ENCODE measurements at places on chromosomes 12 and 14. TPM values are rescaled to one million over a fixed set of nuclear protein-coding genes. Genes with fewer than 3 reads are reported as not detected.

DNA sequence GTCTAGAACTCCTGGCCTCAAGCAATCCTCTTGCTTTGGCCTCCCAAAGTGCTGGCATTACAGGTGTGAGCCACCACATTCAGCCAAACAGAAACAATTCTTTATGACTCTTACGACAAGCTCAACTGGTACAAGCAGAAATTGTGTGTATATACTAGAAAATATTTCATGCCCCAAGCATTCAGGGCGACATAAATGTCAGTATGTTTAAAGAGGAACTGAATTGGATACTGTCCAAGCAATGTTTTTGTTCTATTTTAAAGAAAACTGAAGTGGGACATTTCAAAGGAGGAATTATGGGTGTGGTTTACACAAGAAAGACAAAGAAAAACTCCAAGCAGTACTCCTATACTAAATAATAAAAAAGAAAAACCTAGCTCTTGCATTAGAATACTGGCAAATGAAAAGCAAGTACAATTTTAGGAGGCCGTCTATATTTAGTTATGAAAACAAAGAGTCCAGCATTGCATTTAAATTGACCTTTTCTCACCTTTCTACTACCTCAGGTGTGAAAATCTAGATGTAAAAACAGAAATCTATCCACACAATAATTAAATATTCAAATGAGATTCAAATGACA lies 48.9 kb downstream of the PPP1R12A start:
- no peaks in the 10 kb centered on the region for H3K27me3 ChIP-seq
- H3K27ac ChIP-seq: no peak overlapping the region
- H3K36me3 ChIP-seq: peaks cover 4% of the 10 kb centered on the region
- DNase-seq: no peak
- H3K4me3 ChIP-seq: no peak overlapping the region
- no peaks in the 10 kb centered on the region for H3K4me1 ChIP-seq

GRCh38 chr14:106586098-106586704 lies 1059.8 kb downstream of the TMEM121 start:
- no peak overlapping the region for H3K27ac ChIP-seq
- peaks cover 11% of the 10 kb centered on the region for H3K36me3 ChIP-seq
- H3K4me3 ChIP-seq: no peak overlapping the region
- DNase-seq: no peak
- no peaks in the 10 kb centered on the region for H3K4me1 ChIP-seq
- no peaks in the 10 kb centered on the region for H3K27me3 ChIP-seq

DNA sequence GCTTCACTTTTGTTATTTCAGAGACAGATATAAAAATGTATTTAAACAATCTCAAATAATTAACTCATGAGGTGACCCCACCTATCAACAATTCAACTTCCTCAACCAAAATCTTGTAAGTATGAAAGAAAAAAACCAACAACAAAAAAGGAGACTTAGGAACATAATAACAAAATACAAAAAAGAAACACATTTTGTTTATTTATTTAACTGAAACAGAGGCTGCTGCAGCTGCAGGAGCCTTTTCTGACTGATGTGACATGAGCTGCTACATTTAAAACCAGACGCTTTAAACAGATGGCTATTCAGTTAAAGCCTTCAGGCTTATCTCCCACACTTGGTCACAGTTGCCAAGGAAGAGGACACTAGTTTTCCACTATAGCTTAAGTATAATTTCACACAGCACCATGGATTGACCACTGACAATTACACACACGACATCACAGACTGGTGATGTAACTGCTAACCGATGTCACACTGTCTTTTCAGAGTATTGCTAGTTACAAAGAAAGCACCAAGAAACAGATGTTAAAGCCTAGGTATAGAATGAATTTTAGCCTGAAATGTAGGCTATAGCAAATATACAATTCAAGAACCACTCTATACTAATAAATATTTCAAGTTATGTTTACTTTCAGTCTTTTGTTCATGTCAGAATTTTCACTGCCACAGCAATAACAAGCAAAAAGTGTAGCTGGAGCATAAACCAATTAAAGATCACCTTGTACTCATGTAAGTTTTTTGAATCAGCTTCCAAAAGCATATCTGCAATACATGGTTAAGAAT lies 113.0 kb downstream of the MED13L start:
- no peak for DNase-seq
- H3K4me3 ChIP-seq: no peak overlapping the region
- no peaks in the 10 kb centered on the region for H3K4me1 ChIP-seq

- H3K36me3 ChIP-seq: no peaks in the 10 kb centered on the region
- H3K4me3 ChIP-seq: no peak overlapping the region
- H3K4me1 ChIP-seq: peaks cover 3% of the 10 kb centered on the region
- H3K27me3 ChIP-seq: peaks cover 77% of the 10 kb centered on the region
Observed at GRCh38 chr14:37585971-37586796, 8.9 kb downstream of the FOXA1 start.

DNA sequence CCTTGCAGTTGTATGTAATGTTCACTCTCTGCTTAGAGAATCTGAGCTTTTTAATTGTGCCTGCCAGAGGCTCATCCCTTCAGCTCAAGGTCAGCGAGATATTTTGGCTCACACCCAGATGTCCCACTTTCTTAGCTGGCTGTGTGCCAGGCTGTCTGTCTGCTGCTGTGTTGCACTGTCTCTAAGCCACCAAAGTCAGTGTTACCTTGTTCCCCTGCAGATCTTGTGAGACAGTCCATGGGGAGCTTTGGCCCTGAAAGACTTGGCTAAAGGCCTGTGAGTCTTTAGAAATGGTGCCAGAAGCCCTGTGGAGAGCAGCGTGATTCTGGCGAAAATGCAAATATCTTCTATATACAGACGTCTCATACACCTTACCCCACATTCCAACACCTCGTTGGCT lies 293.7 kb downstream of the TTC6 start:
- no peaks in the 10 kb centered on the region for H3K27me3 ChIP-seq
- H3K36me3 ChIP-seq: peaks cover 23% of the 10 kb centered on the region
- peaks cover under 1% of the 10 kb centered on the region for H3K4me1 ChIP-seq

GRCh38 chr12:121614872-121615467 lies 11.4 kb upstream of the ORAI1 start:
- H3K27me3 ChIP-seq: no peaks in the 10 kb centered on the region
- H3K4me3 ChIP-seq: peak overlapping the region; percentile 14
- no peak overlapping the region for H3K27ac ChIP-seq
- DNase-seq: no peak

DNA sequence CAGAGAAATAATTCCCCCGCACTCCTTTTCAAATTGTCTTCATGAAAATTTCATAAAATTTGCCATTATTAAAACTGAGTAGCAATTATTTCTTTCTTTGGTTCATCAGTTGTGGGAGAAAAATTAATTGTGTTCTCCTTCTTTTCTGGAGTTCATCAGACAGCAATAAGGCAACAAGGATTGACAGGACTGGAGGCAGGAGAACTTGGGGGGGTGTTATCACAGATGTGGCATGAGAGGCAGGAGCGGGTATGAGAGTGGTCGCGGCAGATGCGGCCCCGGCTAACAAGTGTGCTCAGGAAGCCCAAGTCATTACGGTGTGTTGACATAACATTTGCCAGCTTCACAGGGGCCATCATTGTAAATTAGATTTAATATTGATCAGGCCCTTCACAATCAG lies 306.6 kb upstream of the TMPO start:
- H3K27me3 ChIP-seq: no peaks in the 10 kb centered on the region
- DNase-seq: no peak
- peaks cover 7% of the 10 kb centered on the region for H3K36me3 ChIP-seq
- H3K4me3 ChIP-seq: no peak overlapping the region
- no peak overlapping the region for H3K27ac ChIP-seq

DNA sequence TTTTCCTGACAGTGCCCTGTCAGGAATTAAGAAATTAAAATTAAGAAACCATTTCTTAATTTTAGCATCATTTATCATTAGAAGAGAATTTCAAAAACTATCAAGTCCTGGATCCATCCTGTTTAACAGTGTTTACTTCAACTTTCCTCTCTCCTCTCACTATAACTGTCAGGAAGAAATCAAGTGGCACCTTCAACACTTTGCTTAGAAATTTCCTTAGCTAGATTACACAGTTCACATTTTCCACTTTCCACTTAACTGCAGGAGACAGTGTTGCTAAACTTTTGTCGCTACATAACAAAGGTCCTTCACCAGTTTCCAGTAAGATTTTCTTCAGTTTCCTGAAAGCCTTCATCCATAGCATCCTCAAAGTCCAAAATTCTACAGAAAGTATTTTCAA lies 21.9 kb upstream of the OR10P1 start:
- H3K36me3 ChIP-seq: peaks cover 18% of the 10 kb centered on the region
- DNase-seq: no peak
- H3K27ac ChIP-seq: no peak overlapping the region

- H3K4me1 ChIP-seq: no peaks in the 10 kb centered on the region
- no peak overlapping the region for H3K27ac ChIP-seq
- H3K27me3 ChIP-seq: no peaks in the 10 kb centered on the region
- H3K36me3 ChIP-seq: 0 out of 3 replicates have a peak, but pooled peaks cover 4% of the 10 kb centered on the region
- DNase-seq: no peak
Observed at GRCh38 chr12:126390969-126391566, 1325.8 kb downstream of the AACS start.

DNA sequence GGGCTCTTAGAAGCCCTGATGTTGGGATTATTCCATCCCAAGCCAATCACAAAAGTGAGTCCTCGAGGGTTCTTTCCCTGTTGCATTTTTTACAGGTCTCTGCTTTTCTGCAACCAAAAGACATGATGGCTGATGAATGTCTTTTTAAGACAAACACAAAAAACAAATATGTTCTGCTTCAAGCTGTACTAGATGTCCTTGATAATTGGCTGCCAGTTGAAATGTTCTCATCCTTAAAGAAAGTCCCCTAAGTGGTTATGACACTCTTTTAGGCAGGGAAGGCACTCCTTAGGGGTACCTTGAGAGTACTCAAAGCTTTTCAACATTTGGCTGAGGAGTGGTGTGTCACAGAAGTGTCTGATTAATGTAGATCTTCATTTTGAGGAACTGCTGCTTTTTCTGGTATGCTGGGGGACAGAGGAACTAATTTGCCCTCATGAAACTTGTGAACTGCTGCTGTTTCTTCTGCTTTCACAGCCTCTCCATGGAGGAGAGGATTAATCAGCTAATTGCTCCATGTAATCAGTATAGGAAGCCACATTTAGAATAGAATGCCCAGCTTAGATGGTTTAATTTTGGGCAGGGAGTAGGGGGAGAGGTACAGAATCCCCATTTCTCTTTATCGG lies 22.8 kb upstream of the IGF1 start:
- no peaks in the 10 kb centered on the region for H3K4me1 ChIP-seq
- no peak overlapping the region for H3K4me3 ChIP-seq
- no peaks in the 10 kb centered on the region for H3K36me3 ChIP-seq
- H3K27me3 ChIP-seq: no peaks in the 10 kb centered on the region
- no peak for DNase-seq

DNA sequence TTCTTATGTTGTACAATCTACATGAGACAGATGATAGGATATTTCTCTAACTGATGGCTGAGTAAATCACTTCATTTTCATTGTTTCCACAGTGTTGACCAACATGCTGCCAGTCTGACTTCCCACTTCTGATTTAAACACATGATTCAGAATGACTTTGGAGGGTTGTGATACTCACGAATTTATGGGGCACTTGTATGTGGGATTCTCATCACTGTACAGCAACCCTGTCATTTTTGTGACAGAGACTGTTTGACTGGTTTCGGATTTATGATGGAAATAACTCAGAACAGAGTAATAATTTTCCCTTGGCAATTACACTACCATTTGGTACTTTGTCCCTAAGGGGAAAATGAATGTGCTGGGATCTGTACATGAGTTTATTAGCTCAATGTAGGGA lies 333.8 kb downstream of the TRHDE start:
- no peaks in the 10 kb centered on the region for H3K27me3 ChIP-seq
- H3K36me3 ChIP-seq: peaks cover 17% of the 10 kb centered on the region
- H3K4me3 ChIP-seq: no peak overlapping the region
- peaks cover 7% of the 10 kb centered on the region for H3K4me1 ChIP-seq

- no peak overlapping the region for H3K4me3 ChIP-seq
- no peak overlapping the region for H3K27ac ChIP-seq
- H3K36me3 ChIP-seq: peaks cover 5% of the 10 kb centered on the region
- no peaks in the 10 kb centered on the region for H3K4me1 ChIP-seq
Observed at GRCh38 chr14:53032161-53032803, 81.4 kb upstream of the FERMT2 start.

DNA sequence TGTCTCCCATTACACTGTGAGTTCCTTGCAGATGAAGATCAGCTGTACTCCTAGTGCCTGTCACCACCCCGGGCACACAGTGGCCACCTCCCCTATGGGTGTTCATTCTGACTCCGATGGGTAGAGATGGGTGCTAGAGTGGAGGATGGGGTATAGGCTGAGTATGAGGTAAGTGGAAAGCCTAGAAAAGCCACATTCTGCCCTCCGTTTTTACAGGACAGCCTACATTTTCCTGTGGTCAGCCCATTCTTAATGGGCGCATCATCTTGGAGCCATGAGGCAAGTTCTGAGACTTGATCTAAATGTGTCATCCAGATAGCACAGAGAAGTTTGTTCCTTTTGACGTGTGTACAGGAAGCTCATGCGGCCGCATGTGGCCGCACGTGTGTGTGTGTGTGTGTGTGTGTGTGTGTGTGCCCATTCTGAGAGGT lies 166.7 kb upstream of the HIF1A start:
- H3K36me3 ChIP-seq: no peaks in the 10 kb centered on the region
- H3K27me3 ChIP-seq: no peaks in the 10 kb centered on the region
- 0 out of 3 replicates have a peak overlapping the region, but pooled peaks have one; percentile 36 for H3K4me3 ChIP-seq
- peaks cover 12% of the 10 kb centered on the region for H3K4me1 ChIP-seq
- H3K27ac ChIP-seq: no peak overlapping the region

The KLHL33 gene
- 0.04 TPM for total RNA-seq

The HOXC10 gene
- not detected for total RNA-seq

The TPH2 gene
- total RNA-seq: 0.66 TPM

The C14orf132 gene
- 5.7 TPM for total RNA-seq

The ACTR10 gene
- 38.4 TPM for total RNA-seq

The GLIPR1L1 gene
- 1.9 TPM for total RNA-seq

The KRT78 gene
- total RNA-seq: not detected
